Left renal pelvis (tissue), 4 donors: ENCODE measurements at places on chromosomes 7 and 10. TPM values are rescaled to one million over a fixed set of nuclear protein-coding genes. Genes with fewer than 3 reads are reported as not detected.

Gene ARHGEF35
- polyA plus RNA-seq = 22.5 TPM

Gene FBXL13
- 2.6 TPM for polyA plus RNA-seq

Gene LIPN
- not detected for polyA plus RNA-seq

Gene ADAP1
- polyA plus RNA-seq = 14.8 TPM

Gene CDC14C
- polyA plus RNA-seq = not detected

Gene PAPOLB
- polyA plus RNA-seq = 0.14 TPM

Gene DMBT1
- polyA plus RNA-seq = 0.11 TPM

Gene STEAP1B
- 1.4 TPM for polyA plus RNA-seq

Gene SPOCK2
- 157 TPM for polyA plus RNA-seq

Gene TCF7L2
- polyA plus RNA-seq = 48.8 TPM

Gene RBM28
- 53.3 TPM for polyA plus RNA-seq

Gene PCDH15
- 12.9 TPM for polyA plus RNA-seq

Gene ABCA13
- polyA plus RNA-seq = 1.4 TPM

Gene SPDYE2
- 5.9 TPM for polyA plus RNA-seq

Gene EBF3
- polyA plus RNA-seq = 3.9 TPM

Gene CPEB3
- 2.3 TPM for polyA plus RNA-seq

Gene LRRN3
- polyA plus RNA-seq = 4.8 TPM

Gene FAM13C
- 9.2 TPM for polyA plus RNA-seq

Gene OIT3
- polyA plus RNA-seq = 2.5 TPM

Gene VPS50
- 34.5 TPM for polyA plus RNA-seq

Gene CALML3
- not detected for polyA plus RNA-seq

Gene GIMAP7
- 17.5 TPM for polyA plus RNA-seq

Gene CTBP2
- 44.4 TPM for polyA plus RNA-seq

Gene IFIT2
- 11.9 TPM for polyA plus RNA-seq

Gene DPYSL4
- 19.4 TPM for polyA plus RNA-seq

Gene PDE1C
- 3.4 TPM for polyA plus RNA-seq

Gene TEX47
- polyA plus RNA-seq = not detected

Gene ADAM22
- 3.7 TPM for polyA plus RNA-seq

Gene GDF2
- not detected for polyA plus RNA-seq

Gene BEND7
- polyA plus RNA-seq = 15.6 TPM

Gene ANKRD61
- 1.4 TPM for polyA plus RNA-seq
